ENCODE measurements at places on chromosomes 7 and 10. TPM values are rescaled to one million over a fixed set of nuclear protein-coding genes. Genes with fewer than 3 reads are reported as not detected.

BEND7 gene
- 6.9 TPM for total RNA-seq

MMD2 gene
- total RNA-seq: not detected

SAMD9L gene
- 3.3 TPM for total RNA-seq

PSTK gene
- not detected for total RNA-seq

BPGM gene
- 19.2 TPM for total RNA-seq

ELN gene
- 395 TPM for total RNA-seq

ANKRD7 gene
- not detected for total RNA-seq

HOXA13 gene
- not detected for total RNA-seq

INTS15 gene
- 15.2 TPM for total RNA-seq

TUBAL3 gene
- not detected for total RNA-seq

RBP4 gene
- 58.0 TPM for total RNA-seq

GBX1 gene
- total RNA-seq: not detected

MKI67 gene
- 0.64 TPM for total RNA-seq

ARL3 gene
- total RNA-seq: 2.0 TPM

OR9A2 gene
- not detected for total RNA-seq

MYL10 gene
- not detected for total RNA-seq

CRPPA gene
- not detected for total RNA-seq

TUBB8 gene
- not detected for total RNA-seq
